NCI-H69 (cell line): ENCODE measurements at places on chromosomes 7 and 10.

GRCh38 chr7:76380623-76380966 is 21.8 kb upstream of the YWHAG start:
- DNase-seq: no peak

- no peak for DNase-seq
These were observed 23.3 kb downstream of the NPTX2 start for GRCh38 chr7:98640375-98640774.

GRCh38 chr7:1219498-1219897 is 13.2 kb upstream of the UNCX start:
- no peak for DNase-seq

GRCh38 chr10:35463105-35463867 is 127.0 kb downstream of the CCNY start:
- DNase-seq: no peak

GRCh38 chr10:28396331-28396730 is 93.5 kb upstream of the MPP7 start:
- DNase-seq: no peak

- DNase-seq: no peak
These were observed 103.6 kb downstream of the VIPR2 start for GRCh38 chr7:159040912-159041711.

GRCh38 chr7:19101472-19101871 is 16.0 kb downstream of the TWIST1 start:
- no peak for DNase-seq

DNA sequence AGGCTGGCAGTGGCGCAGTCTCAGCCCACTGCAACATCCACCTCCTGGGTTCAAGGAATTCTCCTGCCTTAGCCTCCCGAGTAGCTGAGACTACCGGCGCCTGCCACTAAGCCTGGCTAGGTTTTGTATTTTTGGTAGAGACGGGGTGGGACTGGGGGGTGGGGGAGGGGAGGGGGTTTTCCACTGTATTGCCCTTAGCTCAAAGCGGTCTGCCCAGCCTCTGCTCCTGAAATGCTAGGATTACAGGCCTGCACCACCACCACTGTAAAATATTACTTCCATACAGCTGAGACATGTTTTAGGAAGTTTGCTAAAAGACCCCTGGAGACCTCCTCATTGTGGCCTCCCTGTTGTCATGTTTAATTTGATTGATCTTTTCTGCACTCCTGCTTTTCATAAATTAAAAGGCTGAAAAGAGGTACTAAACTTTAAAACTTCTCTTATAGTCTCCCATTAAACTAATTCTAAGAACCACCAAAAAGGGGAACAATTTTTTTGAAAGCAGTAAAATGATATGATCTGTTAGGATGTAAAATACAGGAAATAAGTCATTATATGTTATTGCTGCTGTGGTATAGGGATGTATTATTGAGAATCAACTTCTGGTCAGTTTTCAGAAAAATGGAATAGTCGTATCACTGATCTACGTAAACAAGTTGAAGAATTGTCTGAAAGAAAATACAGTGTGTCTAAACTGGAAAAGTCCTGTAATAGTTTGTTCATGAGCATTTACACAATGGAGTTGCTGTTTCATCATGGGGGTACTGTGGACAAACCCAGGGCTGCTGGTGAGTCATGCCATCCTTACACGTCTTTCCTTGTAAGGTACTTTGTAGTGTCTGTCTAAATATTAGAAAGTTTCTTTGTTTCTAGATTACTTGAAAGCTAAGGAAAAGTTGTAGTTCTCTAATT is 72.9 kb upstream of the TMEM248 start:
- peak; percentile 18 for DNase-seq

- DNase-seq: peak; percentile 12
These were observed 109.1 kb upstream of the CTTNBP2 start for GRCh38 chr7:117982071-117983055.

GRCh38 chr10:88473989-88474883 is 108.9 kb downstream of the RNLS start:
- peak; percentile 97 for DNase-seq

- DNase-seq: peak; percentile 83
These were observed 125.8 kb upstream of the UNC5B start for GRCh38 chr10:71086439-71087080.

- DNase-seq: peak; percentile 56
These were observed 1.0 kb downstream of the TLL2 start for GRCh38 chr10:96512524-96513304.

GRCh38 chr7:81014266-81014665 is 95.4 kb upstream of the SEMA3C start:
- DNase-seq: no peak

DNA sequence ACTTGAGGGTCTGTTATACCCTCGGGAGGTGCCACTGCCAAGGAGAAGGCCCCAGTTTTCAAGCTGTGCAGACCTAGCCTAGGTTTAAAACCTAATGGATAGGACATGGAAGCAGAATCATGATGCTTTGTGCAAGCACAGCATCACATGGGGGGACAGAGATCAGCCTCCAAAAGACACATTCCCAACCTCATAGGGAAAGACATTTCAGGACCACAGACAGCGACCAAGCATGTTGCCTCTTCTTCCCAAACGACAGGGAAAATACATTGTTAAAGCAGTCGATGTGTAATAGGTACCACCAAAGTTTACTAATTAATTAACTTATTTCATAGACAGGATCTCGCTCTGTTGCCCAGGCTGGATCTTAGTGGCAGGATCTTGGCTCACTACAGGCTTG is 573.9 kb downstream of the TCERG1L start:
- DNase-seq: no peak

DNA sequence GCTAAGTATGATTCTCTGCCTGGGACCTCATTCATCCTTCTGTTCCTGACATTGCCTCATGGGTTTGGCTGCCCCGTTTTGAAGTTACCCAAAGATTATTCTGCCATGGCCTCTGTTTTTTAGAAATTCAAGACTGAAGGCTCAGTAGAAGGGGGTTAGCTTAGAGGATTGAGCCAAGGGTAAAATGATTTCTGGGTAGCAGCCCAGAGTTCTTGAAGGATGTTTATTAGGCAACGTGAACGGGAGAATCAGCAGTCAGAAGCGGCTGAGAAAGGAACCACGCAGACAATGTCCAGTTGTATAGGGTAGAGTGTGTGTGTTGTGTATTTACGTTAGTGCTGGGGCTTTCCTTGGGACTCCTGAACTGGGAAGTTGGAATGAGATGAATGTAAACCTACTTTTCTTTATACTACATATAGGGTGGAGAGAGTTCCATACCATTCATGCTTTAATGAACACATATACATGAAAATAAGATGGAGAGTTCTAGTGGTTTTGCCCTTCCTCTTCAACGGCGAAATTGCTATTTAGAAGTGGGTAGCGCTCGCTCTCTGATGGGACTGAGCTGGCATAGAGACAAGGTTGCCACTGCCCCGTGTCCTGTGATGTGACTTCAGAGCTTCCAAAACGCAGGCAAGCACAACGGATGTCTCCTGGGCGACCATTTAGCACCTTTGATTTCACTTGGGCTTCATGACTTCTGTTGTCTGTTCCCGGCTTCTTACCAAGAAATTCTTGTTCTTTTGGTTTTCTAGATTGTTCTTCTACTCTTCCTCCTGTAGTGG is 35.0 kb upstream of the IL15RA start:
- no peak for DNase-seq

- peak; percentile 17 for DNase-seq
These were observed 1.9 kb upstream of the SNX13 start for GRCh38 chr7:17942231-17942630.

DNA sequence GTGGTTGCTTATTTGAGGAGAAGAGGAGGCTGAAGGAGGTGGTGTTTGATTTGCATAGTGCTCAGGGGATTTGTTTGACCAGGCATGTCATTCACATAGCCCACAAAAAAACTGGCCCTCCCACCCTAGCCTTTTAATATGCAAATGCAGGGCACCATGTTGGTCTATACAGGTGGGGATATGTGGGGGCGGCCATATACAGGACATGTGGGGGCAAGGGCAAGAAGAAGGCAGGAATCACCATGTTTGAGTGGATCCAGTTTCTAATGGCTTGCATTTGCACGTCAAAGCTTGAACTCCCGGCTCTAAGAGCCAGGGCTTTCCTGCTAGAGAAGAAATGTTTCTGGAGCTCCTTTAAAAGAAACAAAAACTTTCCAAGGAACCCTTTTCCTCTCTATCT is 541.0 kb downstream of the ZWINT start:
- DNase-seq: no peak

DNA sequence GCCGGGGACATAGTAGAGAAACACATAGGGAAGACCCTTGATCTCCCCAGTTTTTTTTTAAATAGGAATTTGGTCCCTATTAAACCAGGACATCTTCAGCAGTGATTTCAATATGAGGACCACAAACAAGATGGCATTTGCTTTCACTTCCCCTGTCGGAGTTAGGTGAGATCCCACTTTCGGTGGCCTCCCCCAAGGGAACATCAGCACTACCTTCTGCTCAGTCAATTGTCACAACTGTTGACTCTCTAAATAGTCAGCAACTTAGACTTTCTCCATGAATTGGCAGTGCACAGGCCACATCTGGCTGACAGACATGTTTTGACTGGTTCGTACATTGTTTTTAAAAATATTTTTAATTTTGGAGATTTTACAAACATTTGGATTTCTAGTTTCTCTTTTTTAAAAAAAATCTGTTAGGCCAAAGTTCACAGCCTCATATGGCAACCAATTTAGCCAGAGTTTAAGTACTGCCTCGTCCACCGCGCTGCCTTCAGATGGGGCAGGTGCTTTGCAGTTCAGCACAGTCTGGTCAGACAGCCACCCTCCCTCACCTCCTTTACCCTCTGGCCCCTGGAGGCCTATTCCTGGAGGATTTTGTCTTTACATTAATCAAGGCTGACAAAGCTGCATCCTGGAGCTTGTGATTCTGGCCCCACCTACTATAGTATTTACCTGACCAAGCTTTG is 139.2 kb upstream of the PRR15 start:
- DNase-seq: no peak

DNA sequence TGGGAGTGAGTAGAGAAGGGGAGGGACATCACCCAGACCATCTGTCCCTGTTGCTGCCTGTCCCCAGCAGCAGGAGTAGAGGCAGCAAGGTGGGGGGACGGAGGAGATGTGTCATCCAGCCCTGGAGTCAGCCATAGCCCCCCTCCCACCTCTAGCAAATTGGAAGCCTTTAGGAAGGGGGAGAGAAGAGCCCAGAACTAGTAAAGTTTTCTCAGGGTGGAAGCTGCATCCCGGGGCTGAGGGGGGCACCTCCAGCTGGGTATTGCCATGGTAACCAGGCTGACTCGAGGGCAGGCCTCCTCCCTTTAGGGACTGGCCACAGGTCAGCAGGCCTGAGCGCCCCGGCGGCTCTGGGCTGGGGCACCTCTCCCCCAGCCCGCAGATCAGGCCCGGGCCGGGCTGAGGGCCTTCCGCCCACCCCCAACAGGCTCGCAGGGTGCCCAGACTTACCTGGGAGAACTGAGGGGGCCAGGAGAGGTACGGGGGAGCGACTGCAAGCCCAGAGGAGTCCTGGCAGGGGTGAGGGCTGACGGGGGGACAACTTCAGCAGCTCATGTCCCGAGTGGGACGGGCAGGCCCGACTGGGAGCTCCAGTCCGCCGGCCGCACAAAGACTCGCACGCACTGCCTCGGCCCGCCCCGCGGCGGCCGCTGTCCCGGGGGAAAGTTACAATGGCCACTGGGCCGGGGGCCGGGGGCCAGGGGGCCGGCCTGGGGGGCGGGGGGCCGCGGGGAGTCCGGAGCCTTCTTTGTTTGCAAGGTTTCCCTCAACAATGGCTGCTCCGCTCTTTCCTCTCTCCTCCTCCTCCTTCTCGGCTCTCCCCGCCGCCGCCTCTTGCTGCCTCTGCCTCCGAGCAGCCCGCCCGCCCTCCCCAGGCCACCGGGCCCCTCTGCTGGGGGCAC is 6.0 kb downstream of the LDB1 start:
- peak; percentile 54 for DNase-seq

DNA sequence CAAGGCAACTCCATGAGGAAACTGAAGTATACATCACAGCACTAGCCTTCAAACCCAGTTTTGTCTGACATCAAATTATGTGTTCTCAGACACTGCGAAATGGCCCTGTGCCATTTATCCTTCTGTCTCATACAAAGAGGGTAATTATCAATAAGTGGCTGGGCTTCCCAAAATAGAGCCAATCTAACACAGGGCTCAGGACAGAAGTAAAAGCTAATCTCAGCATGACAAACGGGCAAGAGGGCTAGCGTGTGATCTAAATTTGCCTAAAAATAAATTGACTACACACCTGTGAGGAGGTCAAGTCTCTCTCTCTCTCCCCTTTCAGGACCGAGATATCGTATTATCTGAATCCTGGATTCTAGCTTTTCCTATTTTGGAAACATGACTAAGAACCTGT is 67.2 kb downstream of the DGKB start:
- DNase-seq: peak; percentile 99
